Aorta (tissue), 5 donors: ENCODE measurements at places on chromosomes 2 and 18. TPM values are rescaled to one million over a fixed set of nuclear protein-coding genes. Genes with fewer than 3 reads are reported as not detected.

- H3K36me3 ChIP-seq, result no peaks in the 10 kb centered on the region
- H3K27me3 ChIP-seq, result no peaks in the 10 kb centered on the region
- peaks cover 2% of the 10 kb centered on the region for H3K4me1 ChIP-seq
- H3K4me3 ChIP-seq, result peak within 1 kb of the TSS; percentile 95
Measured at GRCh38 chr2:61017556-61018317, at the start of the genes PEX13 and PUS10. PEX13 (plus strand) TSS chr2:61017720; CDS start chr2:61017760, 40 bp downstream. PUS10 (minus strand) TSS chr2:61018255; CDS start chr2:61011890, 6,365 bp downstream.

GRCh38 chr18:76546088-76546435 lies 51.0 kb upstream of the ZNF516 start:
- no peak overlapping the region for H3K4me3 ChIP-seq
- H3K27me3 ChIP-seq, result no peaks in the 10 kb centered on the region
- no peaks in the 10 kb centered on the region for H3K4me1 ChIP-seq
- H3K36me3 ChIP-seq, result no peaks in the 10 kb centered on the region
- no peak for DNase-seq
- H3K27ac ChIP-seq, result no peak overlapping the region

- H3K36me3 ChIP-seq, result no peaks in the 10 kb centered on the region
- DNase-seq, result no peak
- peaks cover 4% of the 10 kb centered on the region for H3K4me1 ChIP-seq
- H3K27ac ChIP-seq, result no peak overlapping the region
- H3K4me3 ChIP-seq, result no peak overlapping the region
Measured at GRCh38 chr18:12608301-12608700, 49.6 kb downstream of the SPIRE1 start.

- DNase-seq, result no peak
- H3K4me1 ChIP-seq, result no peaks in the 10 kb centered on the region
- H3K27me3 ChIP-seq, result no peaks in the 10 kb centered on the region
- H3K4me3 ChIP-seq, result no peak overlapping the region
- no peak overlapping the region for H3K27ac ChIP-seq
Measured at GRCh38 chr18:76442413-76443171, 52.5 kb downstream of the ZNF516 start.

GRCh38 chr2:182864949-182865570 lies 1.4 kb downstream of the FRZB start:
- H3K36me3 ChIP-seq, result no peaks in the 10 kb centered on the region

DNA sequence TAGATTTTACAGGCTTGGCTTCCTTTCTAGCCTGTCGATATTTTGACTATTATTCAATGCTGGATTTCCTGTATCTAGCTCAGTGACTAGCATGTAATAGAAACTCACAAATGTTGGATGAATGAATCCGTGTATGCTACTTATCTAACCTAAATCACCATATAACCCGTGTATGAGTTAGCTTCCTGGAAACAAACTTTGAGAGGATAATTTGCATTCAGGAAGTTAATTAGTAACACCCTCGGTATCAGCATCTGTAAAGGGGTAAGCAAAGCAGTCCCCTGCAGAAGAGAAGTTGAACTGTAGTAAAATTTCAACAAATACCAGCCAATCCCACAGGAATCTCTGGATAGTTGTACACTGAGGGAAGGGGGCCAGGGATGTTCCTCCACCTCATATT lies 269.4 kb upstream of the LRATD1 start:
- H3K36me3 ChIP-seq, result no peaks in the 10 kb centered on the region
- no peak for DNase-seq
- H3K27me3 ChIP-seq, result no peaks in the 10 kb centered on the region

DNA sequence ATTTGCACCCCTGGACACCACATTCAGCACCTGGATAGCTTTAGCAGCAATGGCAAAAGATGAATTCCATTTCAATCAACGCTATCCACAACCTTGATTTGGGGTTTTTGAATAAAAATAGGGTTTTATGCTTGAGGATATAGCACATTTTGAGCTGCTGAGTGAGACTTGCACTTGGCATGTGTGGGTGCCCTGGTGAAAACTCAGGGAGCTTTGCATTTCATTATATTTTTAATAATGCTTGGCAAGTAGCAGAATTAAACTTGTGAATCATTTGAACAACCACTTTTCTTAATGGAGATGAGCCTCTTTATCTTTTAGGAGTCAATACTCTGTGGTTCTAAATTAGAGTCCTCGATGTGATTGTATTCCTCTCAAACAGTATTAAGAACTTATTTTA lies 252.4 kb downstream of the PLCL1 start:
- H3K4me1 ChIP-seq, result peaks cover 3% of the 10 kb centered on the region
- no peaks in the 10 kb centered on the region for H3K36me3 ChIP-seq
- DNase-seq, result no peak
- no peak overlapping the region for H3K4me3 ChIP-seq
- no peak overlapping the region for H3K27ac ChIP-seq

DNA sequence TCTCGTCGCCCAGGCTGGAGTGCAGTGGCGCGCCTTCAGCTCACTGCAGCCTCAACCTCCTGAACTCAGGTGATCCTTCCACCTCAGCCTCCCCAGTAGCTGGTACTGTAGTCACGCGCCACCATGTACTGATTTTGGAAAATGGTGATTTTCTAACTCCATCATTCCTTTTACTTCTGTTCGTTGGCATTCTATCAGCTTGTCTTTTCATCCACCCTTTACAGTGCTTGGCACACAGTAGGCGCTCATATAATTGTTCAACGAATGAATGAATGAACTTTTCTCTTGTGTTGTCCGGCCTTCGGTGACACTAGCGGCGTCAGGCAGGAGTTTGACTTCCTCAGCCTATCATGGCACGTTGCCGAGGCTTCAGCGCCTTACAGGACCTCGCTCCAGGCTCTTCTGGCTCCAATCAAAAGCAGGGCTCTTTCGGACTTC lies 373 bp upstream of the MTHFD2 start:
- DNase-seq, result no peak
- no peaks in the 10 kb centered on the region for H3K4me1 ChIP-seq

- no peaks in the 10 kb centered on the region for H3K4me1 ChIP-seq
- no peak overlapping the region for H3K27ac ChIP-seq
- no peak overlapping the region for H3K4me3 ChIP-seq
- H3K27me3 ChIP-seq, result no peaks in the 10 kb centered on the region
Measured at GRCh38 chr2:74025971-74026612, 41.4 kb downstream of the TET3 start.

- no peaks in the 10 kb centered on the region for H3K27me3 ChIP-seq
- H3K27ac ChIP-seq, result no peak overlapping the region
- H3K4me1 ChIP-seq, result no peaks in the 10 kb centered on the region
- H3K36me3 ChIP-seq, result peaks cover 2% of the 10 kb centered on the region
- H3K4me3 ChIP-seq, result no peak overlapping the region
Measured at GRCh38 chr2:21263622-21264021, 139.9 kb downstream of the TDRD15 start.

DNA sequence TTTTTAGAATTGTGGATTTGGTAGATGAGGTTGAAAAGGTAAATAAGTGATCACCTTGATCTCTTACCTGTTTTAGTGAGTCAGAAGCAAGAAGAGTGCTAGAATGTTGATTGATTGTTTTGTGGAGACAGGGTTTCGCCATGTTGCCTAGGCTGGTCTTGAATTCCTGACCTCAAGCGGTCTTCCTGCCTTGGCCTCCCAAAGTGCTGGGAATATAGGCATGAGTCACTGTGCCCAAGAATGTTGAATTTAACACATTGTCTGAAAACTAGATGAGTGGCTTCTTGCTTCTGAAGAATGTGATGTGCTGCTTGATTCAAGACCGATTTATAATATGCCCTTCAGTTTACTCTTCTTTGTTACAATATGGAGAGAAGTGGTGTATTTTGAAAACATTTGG lies 121.3 kb downstream of the FMNL2 start:
- no peak overlapping the region for H3K27ac ChIP-seq
- H3K4me3 ChIP-seq, result no peak overlapping the region
- H3K27me3 ChIP-seq, result no peaks in the 10 kb centered on the region
- H3K36me3 ChIP-seq, result no peaks in the 10 kb centered on the region
- no peaks in the 10 kb centered on the region for H3K4me1 ChIP-seq

DNA sequence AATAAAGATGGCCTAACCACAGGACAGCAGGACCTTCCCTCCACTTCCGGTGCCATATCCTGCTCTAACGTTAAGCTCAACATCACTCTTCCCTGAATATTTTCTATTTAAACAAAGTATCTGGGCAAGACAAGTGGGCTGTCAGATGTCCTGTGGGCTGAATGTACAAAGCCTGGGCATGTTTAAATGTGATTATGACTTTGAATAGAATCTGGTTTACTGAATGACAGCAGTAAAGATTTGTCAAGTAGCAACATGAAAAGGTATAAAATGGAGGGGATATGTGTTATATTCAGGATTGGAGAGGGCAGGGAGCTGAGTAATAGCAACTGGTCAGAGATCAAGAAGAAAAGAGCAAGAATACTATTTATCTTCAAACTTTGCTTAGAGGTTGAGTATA lies 540.9 kb downstream of the NRXN1 start:
- H3K4me1 ChIP-seq, result peaks cover 3% of the 10 kb centered on the region
- DNase-seq, result no peak
- no peak overlapping the region for H3K27ac ChIP-seq
- no peaks in the 10 kb centered on the region for H3K27me3 ChIP-seq

DNA sequence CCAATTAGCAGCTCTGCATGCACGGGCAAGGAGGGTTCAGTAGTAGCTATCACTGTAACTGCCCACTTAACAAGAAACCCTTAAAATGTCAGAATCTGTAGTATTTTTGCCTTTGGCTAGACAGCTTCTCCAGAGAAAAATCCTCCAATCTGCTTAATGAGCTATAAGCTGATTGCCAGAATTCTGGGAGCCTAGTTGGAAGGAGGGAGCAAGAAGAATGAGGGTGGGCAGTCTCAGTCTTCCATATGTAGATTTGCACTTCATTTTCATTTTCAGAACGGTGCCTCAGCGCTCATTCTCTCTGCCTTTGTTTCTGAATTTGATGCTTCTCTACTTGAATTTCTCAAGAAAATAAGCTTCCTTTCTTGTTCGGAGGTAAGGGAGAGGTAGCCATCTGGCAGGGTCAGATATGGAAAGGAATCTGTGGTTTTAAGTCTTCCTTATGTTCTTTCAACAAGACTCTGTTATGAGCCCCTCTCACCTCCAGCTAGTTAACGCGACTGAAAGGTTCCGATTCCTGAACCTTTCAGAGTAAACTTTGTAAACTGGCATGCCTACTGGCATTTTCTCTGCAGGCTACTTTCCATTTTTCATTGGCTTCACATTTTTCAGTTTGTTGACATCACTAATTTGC lies 53.5 kb downstream of the HNRNPLL start:
- no peak for DNase-seq
- H3K36me3 ChIP-seq, result no peaks in the 10 kb centered on the region
- no peaks in the 10 kb centered on the region for H3K27me3 ChIP-seq
- H3K4me1 ChIP-seq, result no peaks in the 10 kb centered on the region
- no peak overlapping the region for H3K4me3 ChIP-seq

UGT1A10 gene
- total RNA-seq, result not detected

CDH2 gene
- 10.1 TPM for total RNA-seq

IWS1 gene
- 37.1 TPM for total RNA-seq

RNU2-63P gene
- 3.3 TPM for total RNA-seq
